H9 (cell line): ENCODE measurements at places on chromosomes 11 and 22.

GRCh38 chr22:37467391-37467955, 18.7 kb downstream of the MFNG start:
- H3K27me3 ChIP-seq, result no peaks in the 10 kb centered on the region
- H3K4me1 ChIP-seq, result no peaks in the 10 kb centered on the region; the same call in 1 of the 2 replicates
- no peak overlapping the region for H3K4me3 ChIP-seq
- H3K36me3 ChIP-seq, result no peaks in the 10 kb centered on the region
- no peak overlapping the region for H3K27ac ChIP-seq

DNA sequence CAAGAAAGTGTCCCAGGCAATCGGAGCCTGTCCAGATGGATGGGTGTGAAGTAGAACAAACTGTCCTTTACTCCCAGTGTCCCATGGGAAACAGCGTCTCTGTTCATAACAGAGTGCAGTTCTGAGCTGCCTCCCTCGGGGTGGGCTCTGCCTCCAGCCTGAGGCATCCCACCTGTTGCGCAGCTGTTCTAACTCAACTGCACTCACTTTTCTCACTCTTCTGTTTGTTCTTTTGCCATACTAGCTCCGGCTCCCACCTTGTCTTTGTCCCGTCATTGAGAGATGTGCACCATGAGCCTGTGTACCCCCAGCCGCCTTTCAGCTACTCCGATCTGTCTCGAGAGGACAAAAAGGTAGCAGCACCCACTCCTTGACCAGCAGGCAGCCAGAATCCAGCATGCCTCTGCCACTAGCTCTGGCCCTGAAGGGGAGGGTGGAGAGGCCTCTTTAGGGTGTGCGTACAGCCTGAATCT, 20.7 kb upstream of the CDC42EP2 start:
- H3K27ac ChIP-seq, result no peak overlapping the region
- no peaks in the 10 kb centered on the region; the same call in 1 of the 2 replicates for H3K4me1 ChIP-seq
- H3K4me3 ChIP-seq, result no peak overlapping the region
- H3K36me3 ChIP-seq, result peaks cover 78% of the 10 kb centered on the region
- no peak for DNase-seq

GRCh38 chr22:45073064-45073463, 63.3 kb upstream of the PHF21B start:
- no peak overlapping the region for H3K27ac ChIP-seq
- no peak for DNase-seq
- H3K4me3 ChIP-seq, result no peak overlapping the region
- peaks cover 3% of the 10 kb centered on the region for H3K36me3 ChIP-seq
- H3K27me3 ChIP-seq, result no peaks in the 10 kb centered on the region

DNA sequence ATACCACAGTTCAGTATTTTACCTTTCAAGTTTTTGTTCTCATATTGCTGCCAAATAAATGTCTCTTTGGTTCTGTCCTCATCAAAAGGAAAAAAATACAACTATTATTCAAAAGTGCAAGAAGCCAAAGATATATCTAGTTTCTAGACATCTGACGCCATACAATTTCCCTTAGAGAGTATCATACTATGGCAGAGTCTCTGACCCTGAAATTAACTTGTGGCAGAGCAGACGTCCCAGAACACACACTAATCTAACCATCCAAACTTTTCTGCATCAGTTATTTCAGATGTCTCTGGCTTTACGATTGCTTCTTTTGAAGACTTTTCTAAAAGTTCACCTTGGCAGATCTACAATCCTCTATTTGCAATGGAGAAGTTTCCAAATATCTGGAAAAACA, 2.7 kb downstream of the OR51T1 start:
- H3K27ac ChIP-seq, result no peak overlapping the region
- H3K4me1 ChIP-seq, result no peaks in the 10 kb centered on the region
- no peaks in the 10 kb centered on the region for H3K36me3 ChIP-seq
- H3K27me3 ChIP-seq, result no peaks in the 10 kb centered on the region
- no peak for DNase-seq
